ENCODE measurements at places on chromosomes 12 and 14. TPM values are rescaled to one million over a fixed set of nuclear protein-coding genes. Genes with fewer than 3 reads are reported as not detected.
A peak's percentile ranks its signal among the peaks of the same experiment; 100 is the strongest.

DNA sequence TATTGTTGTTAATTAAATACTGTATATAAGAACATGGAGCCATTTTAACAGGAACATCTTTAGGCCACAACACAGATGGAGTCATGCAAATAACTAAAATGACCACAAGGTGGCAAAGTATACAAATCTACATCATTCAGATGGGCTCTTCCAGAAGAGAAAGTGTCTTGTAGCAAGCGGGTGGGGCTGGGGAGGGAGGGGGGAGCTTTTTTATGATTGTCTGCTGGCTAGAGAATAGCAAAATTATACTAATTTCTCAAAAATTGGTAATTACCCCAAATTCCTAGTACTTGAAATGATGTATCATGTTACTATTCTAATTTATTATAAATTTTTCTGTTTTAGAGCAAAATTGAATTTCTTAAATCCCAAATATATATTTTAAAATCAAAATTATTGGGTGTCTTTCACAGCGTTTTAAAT is 378.7 kb downstream of the PRKD1 start:
- peak; percentile 14 for DNase-seq

DNA sequence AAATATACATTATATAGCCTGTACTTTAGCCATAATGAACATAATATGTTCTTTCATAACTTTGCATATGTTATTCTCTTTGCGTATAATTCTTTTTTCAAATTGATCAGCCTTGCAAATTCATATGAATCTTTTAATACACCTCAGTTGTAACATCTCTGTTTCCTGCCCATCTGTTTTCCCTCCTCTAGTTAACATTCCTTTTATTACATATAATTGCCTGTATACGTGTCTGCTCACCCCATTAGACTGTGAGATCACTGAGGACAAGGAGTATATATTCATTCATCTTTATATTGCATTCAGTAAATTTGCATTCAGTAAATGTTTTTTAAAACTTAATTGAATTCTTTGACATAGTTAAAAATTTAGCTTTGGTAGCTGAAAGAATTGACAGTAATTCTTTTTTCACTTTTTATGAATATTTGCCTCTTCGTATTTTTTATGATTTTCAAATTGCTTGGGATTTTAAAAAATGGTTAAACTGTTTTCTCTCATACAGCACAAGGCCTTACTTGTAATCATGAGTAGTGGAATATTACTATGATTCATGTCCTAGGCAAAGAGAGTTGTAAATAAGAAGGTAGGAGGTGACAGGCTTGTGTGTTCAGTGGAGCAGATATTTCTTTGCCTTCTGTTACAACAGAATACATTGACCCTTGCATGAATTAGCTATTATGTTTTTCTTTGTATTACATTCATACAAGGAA is 32.8 kb upstream of the KLHL42 start:
- no peak for DNase-seq

GRCh38 chr12:64747695-64748094 is 11.5 kb downstream of the GNS start:
- no peak for DNase-seq

DNA sequence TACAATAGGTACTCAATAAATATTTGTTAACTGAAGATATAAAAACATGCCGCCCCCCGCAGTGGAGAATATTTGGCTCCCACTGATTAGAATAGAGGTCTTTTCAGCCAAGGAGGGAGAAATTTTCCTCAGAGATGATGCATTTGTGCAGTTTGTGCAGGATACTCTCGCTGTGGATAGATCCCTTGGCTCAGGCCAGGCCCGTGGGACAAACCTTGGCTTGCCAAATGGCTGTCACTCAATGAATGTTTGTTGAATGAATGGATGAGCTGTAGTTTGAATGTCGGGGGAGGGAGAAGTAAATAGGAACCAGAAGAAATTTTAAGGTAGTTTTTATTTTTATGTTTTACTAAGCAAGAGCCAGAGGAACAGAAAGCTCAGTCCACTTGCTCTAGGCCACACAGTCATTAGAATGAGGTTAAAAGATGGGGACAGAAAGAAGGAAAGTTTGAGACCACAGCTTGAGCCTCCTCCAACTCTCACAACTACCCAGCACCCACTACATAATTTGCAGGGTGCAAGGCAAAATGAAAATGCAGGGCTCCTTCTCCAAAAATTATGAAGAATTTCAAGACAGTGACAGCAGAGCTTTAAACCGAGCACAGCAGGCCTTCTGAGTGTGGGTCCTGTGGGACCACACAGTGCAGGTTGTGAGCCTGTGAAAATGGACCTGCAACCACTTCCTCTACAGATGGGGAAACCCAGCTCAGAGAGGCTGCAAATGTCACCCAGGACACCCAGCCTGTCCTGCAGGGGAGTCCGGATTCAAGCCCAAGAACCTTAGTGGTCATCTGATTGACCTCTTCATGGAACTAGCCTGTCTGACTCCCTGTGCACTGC is 51.4 kb downstream of the WSCD2 start:
- no peak for DNase-seq

Gene CCDC38
- polyA plus RNA-seq = 0.96 TPM

Gene TBC1D30
- polyA plus RNA-seq = 9.1 TPM

Gene CLEC1B
- polyA plus RNA-seq = 1.8 TPM

Gene GPR68
- polyA plus RNA-seq = 2.1 TPM

Gene SLC15A4
- 28.8 TPM for polyA plus RNA-seq

Gene CCDC198
- polyA plus RNA-seq = 78.3 TPM

All from right lung (tissue), 10 donors.